ENCODE measurements at places on chromosomes 1 and 21. TPM values are rescaled to one million over a fixed set of nuclear protein-coding genes. Genes with fewer than 3 reads are reported as not detected.
A peak's percentile ranks its signal among the peaks of the same experiment; 100 is the strongest.

DNA sequence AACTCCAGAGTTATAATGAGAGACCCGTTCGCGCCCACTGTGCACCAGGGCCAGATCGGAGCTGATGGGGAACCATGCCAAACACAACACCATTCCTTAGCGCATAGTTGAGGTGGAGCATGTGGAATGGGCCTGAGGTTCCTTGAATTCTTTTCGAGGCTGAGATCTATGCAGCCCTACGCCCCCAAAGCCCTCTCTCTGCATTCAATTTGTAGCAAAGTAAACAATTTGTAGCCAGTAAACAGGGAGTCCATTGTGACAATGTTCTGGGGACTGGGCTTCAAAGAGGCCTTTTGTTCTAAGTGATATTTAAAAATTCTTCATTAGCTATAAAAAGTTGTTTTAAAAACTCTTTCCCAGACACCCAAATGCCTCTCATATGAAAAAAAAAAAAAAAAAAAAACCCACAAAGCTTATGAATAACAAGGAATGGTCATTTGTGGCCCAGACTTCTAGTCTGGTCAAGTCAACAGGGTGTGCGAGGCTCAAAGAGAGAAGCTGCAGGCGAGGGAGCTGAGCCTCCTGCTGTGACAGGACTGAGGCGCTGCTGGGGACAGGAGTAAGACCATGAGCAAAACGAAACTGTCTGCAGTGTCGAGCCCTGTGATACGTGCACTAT, 30.6 kb upstream of the KCNE2 start:
- no peak for DNase-seq

DNA sequence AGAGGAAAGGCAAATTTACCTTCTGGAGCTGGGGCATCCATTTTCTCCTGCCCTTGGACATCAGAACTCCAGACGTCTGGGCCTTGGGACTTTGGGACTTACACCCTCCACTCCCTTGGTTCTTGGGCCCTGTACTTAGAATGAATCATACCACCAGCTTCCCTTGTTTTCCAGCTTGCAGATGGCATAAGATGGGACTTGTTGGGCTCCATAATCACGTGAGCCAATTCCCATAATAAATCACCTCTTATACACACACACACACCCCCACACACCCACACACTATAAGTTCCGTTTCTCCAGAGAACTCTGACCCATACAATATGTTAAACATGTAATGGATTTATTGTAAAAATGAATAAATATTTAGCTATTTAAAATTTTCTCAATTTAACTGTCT, 185.7 kb downstream of the GIPC2 start:
- DNase-seq: no peak

GRCh38 chr1:214386747-214387146, 105.8 kb downstream of the SMYD2 start:
- DNase-seq: no peak

- DNase-seq: no peak
Observed at GRCh38 chr1:233406994-233407631, 79.6 kb downstream of the MAP3K21 start.

DNA sequence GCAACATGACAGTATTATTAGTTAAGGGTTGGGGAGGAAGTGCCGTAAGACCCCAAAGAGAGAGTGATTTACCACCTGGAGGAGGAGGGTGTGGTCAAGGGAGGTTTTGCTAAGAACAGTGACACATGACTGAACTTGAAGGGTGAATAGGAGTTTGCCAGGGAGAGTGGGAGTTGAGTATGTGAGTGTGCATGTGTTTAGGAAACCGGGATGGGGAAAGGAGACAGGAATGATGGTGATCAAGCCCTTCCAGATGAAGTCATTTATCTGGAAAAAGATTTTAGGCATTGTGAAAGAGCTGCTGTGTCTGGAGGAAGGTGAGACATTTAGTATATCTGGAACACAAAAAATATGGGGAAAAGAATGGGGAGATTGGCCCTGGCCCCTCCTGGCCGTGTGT, 28.1 kb upstream of the IL10 start:
- no peak for DNase-seq

DNA sequence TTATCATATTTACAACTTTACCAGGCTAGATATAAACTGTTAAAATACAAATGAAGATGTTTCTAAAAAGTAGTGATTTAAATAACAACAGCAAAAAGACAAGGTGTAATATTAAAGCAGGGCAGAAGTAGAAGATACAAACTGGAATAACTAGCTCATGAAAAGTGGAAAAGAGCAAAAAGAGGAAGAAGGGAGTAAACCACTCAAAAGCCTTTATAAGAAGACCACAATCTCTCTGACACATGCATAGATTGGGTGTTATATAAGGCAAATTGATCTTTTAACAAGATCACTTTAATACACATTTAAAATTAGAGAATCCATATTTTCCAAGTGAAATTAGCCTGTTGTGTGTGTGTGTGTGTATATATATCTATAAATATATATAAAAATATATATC, 5.0 kb downstream of the DENND1B start:
- no peak for DNase-seq

DNA sequence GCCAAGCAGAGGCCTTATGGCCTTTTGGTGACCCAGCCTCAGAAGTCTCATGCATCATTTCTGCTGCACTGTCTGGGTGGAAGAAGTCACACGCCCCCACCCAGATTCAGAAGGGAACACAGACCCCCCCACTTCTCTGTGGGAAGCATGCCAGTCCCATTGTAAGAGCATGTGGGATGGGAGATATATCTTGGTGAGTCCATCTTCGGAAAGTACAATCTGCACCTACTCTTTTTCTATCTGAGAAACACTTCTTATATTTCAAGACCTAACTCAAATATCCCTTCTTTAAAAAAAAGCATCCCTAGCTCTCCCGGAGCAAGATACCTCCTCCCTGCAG, 159.6 kb upstream of the FGGY start:
- DNase-seq: no peak

DNA sequence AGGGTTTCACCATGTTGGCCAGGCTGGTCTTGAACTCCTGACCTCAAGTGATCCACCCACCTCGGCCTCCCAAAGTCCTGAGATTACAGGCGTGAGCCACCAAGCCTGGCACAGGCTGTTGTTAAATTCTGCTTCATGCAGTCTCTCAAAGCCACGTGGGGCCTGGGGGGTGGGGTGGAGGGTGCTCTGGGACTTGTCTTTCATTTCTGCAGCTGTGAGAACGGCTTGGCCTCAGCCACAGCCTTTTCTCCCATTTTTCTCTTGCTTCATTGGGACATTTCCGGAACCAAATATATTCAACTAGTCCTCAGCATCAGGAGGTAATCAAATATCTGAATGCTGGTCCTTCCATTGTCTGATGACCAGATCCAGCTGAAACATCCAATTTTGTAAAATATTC, 27.6 kb upstream of the KCNE2 start:
- DNase-seq: no peak

- DNase-seq: no peak
Observed at GRCh38 chr1:238608144-238608543, 717.4 kb upstream of the ZP4 start.

DNA sequence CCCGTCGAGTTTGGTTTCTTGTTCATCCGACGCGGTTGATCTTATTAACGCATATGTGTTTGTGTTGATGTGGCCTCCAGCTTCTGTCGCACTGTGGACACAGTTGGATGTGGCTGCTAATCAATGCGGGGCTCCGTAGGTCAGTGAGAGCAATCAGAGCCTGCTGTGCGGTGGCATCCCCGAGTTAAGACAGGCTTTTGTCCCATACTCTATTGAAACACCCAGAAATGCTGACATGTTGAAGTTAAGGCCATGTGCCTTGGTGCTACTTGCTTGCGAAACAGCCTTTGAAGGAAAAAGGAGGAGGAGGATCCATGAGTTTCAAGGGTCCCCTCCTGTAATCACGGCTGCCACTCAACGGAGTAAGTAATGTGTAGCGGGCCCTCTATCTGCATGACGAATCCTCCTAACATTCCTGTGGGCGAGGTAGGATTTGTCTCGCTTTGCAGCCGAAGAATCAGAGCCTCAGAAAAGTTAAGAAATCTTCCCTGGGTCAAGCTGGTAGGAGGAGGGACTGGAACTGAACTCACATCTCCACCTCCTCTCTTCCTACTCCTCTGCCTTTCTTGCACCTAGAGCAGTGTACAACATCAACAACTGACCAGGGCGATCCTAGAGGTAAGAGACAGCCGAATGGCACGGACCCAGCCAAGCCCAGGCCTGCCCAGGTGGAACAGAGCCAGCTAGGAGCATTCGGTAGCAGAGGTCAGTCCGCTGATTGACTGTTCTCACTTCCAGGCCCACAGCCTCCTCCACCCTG, 19.5 kb downstream of the PDE9A start:
- DNase-seq: no peak

DNA sequence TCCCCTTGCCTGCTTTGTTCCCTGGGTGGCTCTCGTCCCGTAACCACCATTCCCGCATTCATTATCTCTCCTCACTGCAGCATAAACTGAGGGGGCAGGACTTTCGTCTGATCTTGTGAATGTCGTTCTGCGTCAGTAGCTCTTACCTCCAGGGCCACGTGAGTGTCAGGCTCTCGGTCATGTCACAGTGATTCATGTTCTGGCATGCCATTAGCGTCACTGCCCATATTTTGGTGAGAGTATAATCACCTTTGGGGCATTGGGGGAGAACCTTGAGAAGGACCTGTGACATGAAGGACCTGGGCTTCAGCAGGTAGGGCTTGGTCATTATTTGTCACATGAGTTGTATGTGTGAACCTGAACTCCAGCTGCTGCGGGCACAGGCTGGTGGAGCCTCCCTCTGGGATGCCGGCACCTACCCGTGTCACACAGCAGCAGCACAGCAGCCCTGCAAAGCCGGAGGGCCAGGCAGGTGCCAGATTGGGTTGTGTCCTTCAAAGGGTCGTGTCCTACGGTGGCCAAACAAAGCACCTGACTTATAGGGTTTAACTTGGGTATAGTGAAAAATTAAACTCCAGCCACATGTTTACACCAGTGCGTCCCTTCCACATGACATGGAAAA, 68.5 kb downstream of the BACE2 start:
- no peak for DNase-seq

GRCh38 chr21:43284700-43285099, 115.9 kb downstream of the CRYAA start:
- DNase-seq: no peak

DNA sequence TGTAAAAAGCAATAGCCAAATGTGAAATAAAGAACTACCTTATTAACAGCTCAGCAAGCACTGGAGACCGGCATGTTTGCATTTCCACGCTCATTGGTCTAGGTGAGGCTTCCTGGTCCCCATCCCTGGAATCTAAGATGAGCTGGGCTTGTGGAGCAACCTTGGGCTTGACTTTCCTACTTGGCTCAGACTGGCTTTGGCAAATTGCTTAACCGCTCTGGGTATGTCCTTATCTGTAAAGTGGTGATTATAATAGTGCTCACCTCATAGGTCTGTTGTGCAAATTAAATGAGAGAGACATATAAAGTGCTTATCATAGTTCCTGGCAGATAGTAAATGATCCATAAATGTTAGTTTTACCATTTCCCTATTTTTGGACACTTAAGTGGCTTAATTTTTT, 49.4 kb upstream of the CACNA1E start:
- no peak for DNase-seq

DNA sequence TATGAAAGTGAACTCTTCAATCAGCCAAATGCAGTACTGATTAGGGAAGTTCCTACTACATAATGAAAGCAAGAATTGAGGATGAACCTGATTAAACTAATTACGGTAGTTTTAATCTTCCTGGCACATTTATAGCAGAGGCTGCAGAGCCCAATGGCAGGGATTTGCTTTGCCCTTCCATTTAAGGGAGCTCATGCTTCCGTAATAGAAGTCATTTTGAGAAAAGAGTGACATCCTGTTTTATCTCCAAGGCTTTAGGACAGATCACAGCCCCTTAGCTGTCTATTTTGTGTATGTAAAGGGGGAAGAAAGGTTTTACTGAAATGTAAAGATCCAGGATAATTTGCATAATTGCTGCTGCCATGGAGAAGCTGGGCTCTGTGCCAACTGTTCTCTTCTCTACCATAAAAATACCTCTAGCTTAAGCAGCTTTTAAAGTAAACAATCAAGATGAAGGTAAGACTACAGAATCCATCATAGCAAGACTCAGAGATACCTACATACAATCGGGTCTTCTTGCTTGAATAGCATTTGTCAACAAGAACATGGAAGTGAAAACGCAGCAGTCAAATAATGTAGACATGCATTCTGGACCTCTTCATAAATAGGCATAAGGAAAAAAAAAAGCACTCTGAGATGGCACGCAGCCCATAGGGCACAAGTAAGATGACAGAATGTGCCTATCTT, 62.5 kb downstream of the ASH1L start:
- DNase-seq: no peak

DNA sequence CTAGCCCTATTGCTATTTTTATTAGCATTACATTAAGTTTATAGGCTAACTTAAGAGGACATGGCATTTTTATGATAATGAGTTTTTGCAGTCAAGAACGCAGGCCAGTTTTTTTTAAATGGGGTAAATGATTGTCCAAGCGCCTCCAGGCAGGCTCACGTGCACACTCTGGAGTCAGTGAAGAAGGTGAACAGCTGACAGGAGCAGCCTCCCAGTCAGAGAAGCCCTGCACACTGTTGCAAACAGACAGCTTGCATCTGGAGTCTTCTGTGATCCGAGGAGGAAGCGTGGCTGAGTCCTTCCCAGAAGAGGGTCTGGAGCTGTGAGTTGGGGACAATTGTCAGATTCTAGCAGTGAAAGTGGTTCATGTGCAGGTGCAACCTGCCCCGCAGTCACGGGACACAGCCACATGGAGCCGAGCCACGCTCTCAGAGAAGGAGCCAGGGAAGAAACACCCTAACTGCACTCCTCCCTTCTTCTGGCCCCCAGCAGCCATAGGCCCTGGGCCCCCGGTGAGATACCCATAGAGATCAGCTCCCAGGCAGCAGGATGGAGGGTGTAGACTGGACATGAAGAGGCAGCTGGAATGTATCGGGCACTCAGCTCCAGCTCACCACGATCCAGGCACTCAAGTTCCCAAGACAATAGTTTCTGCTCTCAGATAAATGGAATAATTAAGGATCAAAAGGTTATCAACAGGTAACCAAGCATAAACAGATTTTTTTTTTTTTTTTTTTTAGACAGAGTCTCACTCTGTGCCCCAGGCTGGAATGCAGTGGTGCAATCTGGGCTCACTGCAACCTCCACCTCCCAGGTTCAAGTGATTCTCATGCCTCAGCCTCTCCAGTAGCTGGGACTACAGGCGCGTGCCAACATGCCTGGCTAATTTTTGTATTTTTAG, 26.4 kb downstream of the CAPN2 start:
- DNase-seq: no peak

- no peak for DNase-seq
Observed at GRCh38 chr1:23634518-23634839, 57.1 kb upstream of the RPL11 start.

- DNase-seq: peak; percentile 60
Observed at GRCh38 chr1:109669246-109669948, 1.5 kb downstream of the GSTM2 start.

DNA sequence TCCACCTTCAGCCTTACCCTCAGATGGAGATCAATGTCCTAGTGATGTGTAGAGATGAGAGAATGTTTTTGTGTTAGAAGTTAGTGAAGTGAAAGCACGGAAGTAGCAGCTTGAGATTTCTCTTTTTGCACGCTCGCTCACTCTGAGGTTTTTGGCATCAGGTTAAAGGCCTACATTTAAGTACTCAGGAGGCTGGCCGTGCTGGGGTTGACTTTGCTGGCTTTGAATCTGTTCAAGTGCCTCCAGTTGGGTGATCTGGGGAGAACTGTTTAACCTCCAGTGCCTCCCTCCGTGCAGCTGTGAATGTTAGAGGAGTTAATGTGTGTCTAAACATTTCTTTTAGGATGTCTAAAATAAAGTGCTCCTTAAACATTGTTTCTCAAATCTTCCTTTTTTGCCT, 13.9 kb downstream of the PHGDH start:
- no peak for DNase-seq

The SVBP gene
- 18.0 TPM for total RNA-seq

The C1orf226 gene
- not detected for total RNA-seq

The ACAP3 gene
- total RNA-seq: 87.3 TPM

The EDARADD gene
- total RNA-seq: 0.45 TPM

The NUP210L gene
- total RNA-seq: 0.13 TPM

All from activated CD8-positive, alpha-beta T cell treated with anti-CD3 and anti-CD28 coated beads, Interleukin-2, amount 10 ng/mL, durations not matched to agents 7 days and 5 days (primary cell).